ENCODE measurements at places on chromosomes 12 and 14.
A peak's percentile ranks its signal among the peaks of the same experiment; 100 is the strongest.

DNA sequence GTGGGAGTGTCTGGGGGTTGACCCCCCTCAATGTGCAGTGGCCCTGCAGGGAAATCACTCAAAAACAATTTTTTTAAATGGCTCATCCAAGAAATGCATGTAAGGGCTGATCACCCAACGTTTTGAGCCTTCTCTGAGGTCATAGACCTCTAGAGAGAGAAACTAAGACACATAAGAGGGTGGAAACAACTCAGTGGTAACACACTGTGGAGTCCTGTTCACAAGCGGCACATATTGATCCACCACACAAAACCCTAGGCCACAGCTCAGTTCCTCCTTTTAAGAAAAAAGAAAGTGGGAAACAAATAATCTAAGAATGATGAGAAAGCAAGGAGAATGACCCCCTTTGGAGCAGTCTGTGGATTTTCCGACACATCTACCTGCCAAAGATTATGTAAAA, 83.0 kb upstream of the METAP2 start:
- H3K27ac ChIP-seq: no peak overlapping the region
- H3K4me1 ChIP-seq: no peaks in the 10 kb centered on the region
- DNase-seq: no peak
- no peak overlapping the region for H3K4me3 ChIP-seq

DNA sequence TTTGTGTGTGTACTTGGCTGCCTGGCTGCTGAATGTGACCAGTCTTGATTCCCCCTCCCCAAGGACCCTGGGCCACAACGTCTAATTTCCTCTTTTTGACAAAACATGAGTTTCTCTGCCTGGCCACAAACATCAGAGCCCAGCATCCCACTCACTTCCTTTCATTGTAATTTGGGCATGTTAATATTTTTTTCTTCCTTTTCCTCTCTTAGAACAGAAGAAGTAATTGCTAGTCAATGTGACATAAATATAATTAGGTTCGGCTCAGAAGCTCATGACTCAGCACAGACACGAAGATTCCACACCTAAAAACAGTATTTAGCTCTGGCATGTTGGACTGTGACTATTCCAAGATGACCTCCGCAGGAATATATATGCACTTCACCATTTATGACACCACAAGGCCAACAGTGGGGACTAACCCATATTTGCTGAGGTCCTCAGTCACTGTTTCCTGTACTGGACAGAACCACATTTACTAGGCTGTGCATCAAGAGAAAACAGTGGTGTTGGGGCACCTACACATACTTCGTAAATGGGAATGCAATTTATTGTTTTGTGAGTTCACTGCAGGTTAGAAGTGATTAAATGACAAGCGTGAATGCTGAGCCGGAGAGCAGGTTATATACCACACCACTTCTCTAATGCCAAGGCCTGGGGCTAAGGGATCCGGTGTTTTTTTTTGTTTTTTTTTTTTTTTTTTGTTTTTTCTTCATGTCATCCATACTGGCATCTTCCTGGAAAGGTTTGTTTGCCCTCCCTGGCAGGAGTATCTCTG, 4.2 kb downstream of the GSG1 start:
- peaks cover 11% of the 10 kb centered on the region for H3K27me3 ChIP-seq
- no peak for DNase-seq
- H3K4me1 ChIP-seq: peaks cover 13% of the 10 kb centered on the region
- H3K4me3 ChIP-seq: peak overlapping the region; percentile 28
- H3K27ac ChIP-seq: peak overlapping the region; percentile 86

DNA sequence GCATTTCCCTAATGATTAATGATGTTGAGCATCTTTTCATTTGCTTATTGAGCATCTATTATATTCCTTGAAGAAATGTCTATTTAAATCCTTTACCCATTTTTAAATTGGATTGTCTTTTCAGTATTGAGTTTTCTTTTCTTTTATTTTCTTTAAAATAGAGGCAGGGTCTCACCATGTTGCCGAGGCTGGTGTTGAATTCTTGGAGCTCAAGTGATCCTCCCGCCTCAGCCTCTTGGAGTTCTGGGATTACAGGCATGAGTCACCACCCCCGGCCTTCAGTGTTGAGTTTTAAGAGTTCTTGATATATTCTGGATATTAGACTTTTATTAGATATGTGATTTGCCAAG, 73.3 kb upstream of the HECTD1 start:
- H3K27me3 ChIP-seq: no peaks in the 10 kb centered on the region
- H3K4me3 ChIP-seq: no peak overlapping the region
- no peak for DNase-seq
- no peak overlapping the region for H3K27ac ChIP-seq

DNA sequence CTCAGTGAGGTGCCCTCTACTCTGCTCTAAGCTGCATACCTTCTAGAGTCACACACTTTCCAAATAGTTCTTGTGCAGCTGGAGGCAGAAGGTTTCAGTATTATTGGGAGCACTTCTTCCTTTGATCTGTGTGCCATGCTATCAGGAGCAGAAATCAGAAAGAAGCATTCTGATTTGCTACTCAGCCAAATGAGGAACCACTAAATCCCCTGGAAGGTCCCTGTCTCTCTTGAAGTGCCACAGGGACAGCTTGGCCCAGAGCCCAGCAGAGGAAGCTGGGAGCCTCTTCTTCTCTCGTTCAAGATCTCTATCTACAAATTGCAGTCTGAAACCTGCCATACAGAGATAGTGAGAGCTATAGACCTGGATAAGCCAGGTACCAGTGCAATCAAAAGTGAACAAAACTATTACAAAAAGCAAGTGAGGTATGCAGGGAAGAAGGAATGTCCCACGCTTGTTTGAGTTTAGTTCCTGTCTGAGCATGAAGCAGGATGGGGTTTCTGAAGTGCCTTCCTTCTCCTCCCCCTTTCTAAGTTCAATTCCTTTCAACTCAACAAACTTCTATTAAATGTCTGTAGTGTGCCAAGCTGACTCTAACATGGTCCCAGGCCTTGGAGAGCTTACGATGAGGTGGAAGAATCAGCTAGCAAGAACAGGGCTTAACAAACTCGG, 100.9 kb upstream of the PARP11 start:
- H3K27me3 ChIP-seq: peaks cover 9% of the 10 kb centered on the region
- peak overlapping the region; percentile 28 for H3K27ac ChIP-seq
- no peak overlapping the region for H3K4me3 ChIP-seq
- no peak for DNase-seq

DNA sequence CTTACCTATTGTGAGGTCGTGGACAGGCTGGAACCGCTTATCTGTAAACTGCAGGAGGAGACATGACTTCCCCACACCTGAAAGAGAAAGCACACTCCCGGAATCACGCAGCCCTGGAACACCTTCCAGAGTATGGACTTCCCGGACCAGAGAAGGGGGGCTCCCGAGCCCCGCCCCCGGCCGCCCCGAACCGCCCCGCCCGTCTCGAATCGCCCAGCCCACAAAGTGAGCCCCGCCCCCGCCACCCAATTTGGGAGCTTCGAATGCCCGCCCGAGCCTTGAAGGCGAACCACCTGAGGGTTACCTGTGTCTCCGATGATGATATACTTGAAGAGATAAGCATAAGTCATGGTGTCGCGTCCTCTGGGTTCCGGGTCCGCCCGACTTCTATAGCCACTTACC, 235 bp downstream of the RAB2B start:
- H3K4me1 ChIP-seq: peaks cover 18% of the 10 kb centered on the region
- H3K36me3 ChIP-seq: peaks cover 38% of the 10 kb centered on the region
- no peak for DNase-seq

- no peaks in the 10 kb centered on the region for H3K27me3 ChIP-seq
- peaks cover 11% of the 10 kb centered on the region for H3K4me1 ChIP-seq
- H3K27ac ChIP-seq: no peak overlapping the region
- H3K36me3 ChIP-seq: peaks cover 19% of the 10 kb centered on the region
- no peak for DNase-seq
- no peak overlapping the region for H3K4me3 ChIP-seq
These were observed 12.4 kb downstream of the COPZ1 start for GRCh38 chr12:54337280-54337842.

GRCh38 chr12:47819896-47820630, at the start of gene HDAC7:
TSS of gene HDAC7 (minus strand) at chr12:47819903. CDS start at chr12:47819785, 118 bp downstream.
- peak within 1 kb of the TSS; percentile 99 for H3K27ac ChIP-seq
- no peaks in the 10 kb centered on the region for H3K27me3 ChIP-seq
- peak within 1 kb of the TSS; percentile 93 for H3K4me3 ChIP-seq
- peaks cover 17% of the 10 kb centered on the region for H3K36me3 ChIP-seq

- H3K4me3 ChIP-seq: peak overlapping the region; percentile 98
- H3K36me3 ChIP-seq: peaks cover 68% of the 10 kb centered on the region
- peak; percentile 70 for DNase-seq
- H3K27ac ChIP-seq: peak overlapping the region; percentile 98
- H3K27me3 ChIP-seq: no peaks in the 10 kb centered on the region
These were observed 841 bp downstream of the CALM1 start for GRCh38 chr14:90397425-90398314.

- no peaks in the 10 kb centered on the region for H3K36me3 ChIP-seq
- no peak overlapping the region for H3K4me3 ChIP-seq
- no peak overlapping the region for H3K27ac ChIP-seq
- peaks cover 8% of the 10 kb centered on the region for H3K4me1 ChIP-seq
These were observed 2.0 kb downstream of the ADCY6 start for GRCh38 chr12:48786591-48787544.
